ENCODE measurements at places on chromosomes 1 and 21.

DNA sequence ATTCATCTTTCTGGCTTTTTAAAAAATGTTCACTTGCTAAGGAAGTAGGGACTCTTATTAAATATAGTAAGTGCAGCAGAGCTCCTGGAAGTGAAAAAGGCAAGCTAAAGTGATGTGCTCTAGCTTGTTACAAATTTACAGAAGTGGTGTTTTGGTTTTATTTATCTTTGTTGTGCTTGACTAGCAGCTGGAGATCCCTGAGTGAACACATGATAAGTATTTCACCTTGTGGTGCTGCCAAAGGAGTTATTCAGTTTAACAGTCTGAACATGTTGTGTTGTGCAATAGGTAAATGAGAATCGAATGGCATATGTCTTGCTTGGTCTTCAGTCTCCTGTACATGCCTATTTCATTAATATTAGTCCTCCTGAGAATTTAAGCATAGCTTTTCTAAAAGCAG is 315.7 kb downstream of the TPR start:
- no peak for DNase-seq

- DNase-seq = no peak
These were observed 86.7 kb downstream of the PEX14 start for GRCh38 chr1:10561497-10561896.

GRCh38 chr1:172278478-172278877 is 142.0 kb upstream of the C1orf105 start:
- no peak for DNase-seq

- no peak for DNase-seq
These were observed 20.3 kb downstream of the EPB41 start for GRCh38 chr1:28934676-28935075.

- no peak for DNase-seq
These were observed 480.4 kb downstream of the SIPA1L2 start for GRCh38 chr1:232149287-232150201.

GRCh38 chr1:1430114-1430982 is 5.1 kb upstream of the VWA1 start:
- DNase-seq = peak; percentile 72

DNA sequence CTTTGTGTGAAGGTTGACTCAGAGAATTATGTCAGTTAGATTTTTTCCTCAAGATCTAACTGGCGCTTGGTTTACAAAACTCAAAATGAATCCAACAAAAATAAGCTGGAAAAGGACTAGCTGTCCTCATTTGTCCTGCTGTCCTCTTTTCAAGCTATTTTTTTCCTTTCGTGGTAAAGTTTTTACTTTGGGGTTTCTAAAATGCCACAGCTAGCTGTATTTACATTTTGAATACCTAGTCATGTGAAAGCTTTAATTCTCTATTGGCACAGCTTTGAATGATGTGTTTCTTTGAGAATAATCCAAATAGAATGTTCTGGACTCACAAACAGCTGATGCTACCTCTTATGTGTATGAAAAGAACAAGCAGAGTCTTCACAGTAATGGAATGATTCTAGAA is 673.6 kb upstream of the NR5A2 start:
- no peak for DNase-seq

DNA sequence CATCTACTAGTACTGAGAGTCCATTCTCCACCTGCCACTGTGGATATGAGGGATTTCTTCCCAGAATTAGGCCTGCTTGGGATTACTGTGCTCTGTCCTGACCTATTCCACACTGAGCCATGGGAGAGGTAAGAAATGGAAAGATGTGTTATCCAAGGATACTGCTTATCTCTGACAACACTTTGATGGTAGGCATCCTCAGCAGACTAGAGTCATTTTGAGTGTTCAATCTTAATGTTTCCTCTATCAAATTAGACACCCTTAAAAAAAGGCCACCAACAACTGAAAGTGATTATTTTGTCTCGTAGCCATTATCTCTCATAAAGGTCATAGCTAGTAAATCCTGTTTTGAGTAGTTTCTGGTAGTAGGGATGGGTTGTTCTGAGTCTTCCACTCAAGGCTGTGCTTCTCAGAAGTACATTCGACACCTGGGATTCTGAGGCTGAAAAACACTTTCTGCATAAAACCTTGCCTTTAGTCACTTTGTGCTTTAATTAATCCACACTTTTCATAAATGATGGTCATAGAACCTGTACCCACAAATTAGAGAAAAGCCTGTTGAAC is 8.8 kb downstream of the ATPAF1 start:
- no peak for DNase-seq

- no peak for DNase-seq
These were observed 15.3 kb upstream of the AHCYL1 start for GRCh38 chr1:109969146-109969829.

DNA sequence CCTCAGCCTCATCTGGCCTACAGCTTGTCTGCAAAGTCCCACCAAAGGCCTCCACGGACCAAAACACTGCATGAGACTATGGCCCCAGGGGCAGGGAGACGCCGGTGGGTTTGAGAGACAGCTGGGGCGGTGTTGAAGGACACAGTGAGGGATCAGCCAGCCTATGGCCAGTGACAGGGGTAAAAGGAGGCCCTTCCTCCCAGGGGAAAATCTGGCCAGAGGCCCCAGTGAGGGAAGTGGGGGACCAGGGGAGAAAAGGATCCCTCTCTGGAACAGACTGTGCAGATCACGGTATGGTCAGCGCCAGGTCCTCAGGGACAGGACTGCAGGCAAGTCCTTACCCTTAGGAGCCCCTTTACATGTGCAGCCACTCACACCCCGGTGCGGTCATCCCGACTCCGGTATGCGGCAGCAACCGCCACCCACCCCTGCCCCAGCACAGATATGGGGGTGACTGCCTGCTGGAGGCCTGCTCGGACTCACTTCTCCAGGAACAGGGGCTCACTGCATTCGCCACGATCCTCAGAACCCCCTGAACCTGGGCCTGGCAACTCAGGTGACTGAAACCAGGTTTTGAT is 1.3 kb downstream of the CERS2 start:
- DNase-seq = no peak

DNA sequence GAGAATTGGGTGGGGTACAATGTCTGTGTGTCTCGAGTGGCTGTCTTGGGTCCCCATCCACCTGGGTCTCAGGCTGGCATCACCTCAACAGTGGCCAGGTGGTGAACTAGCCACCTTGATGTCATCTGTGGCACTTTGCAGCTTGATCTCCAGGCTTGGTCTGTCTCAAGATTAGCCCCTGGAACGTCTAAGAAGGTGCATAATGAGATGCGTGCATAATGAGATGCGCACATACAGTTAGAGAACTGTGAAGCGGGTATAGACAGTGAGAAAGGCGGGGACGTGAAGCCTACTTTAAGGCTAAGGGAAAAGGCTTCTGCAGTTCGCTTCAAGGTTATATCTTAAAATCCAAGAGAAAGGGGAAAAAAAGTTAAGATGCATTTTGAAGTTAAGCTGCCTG is 98.7 kb downstream of the WDR4 start:
- DNase-seq = no peak

DNA sequence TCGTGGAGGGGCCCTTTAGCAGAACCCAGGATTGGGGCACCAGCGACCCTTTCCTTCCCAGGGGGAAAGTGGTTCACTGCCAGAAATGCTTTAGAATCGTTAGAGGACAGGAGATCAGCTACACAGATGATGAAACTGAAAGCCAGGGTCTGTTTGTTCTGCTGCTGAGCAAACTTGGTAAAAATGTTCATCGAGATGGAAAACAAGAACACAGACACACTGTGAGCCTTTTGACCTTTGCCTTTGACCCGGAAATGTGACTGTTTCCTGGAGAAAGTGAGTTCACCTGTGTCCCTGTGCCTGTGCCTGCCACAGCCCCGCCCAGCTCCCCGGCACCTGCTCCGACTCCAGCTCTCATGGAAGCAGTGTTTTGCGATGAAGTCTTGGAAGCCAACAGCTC is 234.3 kb downstream of the CAMTA1 start:
- DNase-seq = no peak

DNA sequence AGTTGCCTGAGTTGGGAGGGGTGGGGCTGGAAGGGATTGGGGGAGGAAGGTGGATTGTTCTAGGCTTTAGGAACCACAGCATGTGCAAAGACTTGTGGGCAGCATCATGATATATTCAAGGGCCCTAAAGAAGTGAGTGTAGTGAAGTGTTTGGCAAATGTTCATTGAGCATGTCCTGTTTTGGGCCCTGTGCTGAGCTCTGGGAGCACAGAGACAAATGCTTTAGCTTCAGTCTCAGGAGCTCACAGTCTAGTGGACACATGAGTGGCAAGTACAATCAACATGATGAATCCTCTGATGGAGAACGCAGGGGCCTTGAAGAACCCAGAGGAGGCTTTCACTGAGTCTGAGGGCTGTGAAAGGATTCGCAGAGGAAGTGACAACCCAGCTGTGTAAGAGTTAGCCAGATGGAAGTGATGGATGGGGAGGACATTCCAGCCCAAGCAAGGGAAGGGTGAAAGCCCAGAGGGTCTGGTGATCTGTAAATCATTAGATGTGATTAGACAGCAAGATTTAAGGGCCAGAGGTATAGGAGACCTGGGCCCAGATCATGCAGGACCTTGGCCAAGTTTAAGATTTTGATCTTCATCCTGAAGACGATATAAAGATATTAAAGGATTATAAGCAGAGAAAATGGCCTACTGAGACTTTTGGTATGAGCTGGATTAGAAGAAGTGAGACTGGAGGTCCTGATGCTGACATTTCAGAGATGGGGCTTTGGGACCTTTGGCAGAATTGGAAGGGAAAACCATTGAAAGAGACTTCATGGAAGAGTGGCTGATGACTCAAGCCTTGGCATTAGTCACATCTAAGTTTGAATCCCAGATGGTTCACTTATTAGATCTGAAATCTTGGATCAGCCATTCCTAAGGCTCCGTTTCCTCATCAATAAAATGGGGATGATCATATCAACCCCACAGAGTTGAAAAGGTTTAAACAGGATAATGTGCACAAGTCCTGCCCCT is 4.6 kb downstream of the IPO13 start:
- DNase-seq = no peak

DNA sequence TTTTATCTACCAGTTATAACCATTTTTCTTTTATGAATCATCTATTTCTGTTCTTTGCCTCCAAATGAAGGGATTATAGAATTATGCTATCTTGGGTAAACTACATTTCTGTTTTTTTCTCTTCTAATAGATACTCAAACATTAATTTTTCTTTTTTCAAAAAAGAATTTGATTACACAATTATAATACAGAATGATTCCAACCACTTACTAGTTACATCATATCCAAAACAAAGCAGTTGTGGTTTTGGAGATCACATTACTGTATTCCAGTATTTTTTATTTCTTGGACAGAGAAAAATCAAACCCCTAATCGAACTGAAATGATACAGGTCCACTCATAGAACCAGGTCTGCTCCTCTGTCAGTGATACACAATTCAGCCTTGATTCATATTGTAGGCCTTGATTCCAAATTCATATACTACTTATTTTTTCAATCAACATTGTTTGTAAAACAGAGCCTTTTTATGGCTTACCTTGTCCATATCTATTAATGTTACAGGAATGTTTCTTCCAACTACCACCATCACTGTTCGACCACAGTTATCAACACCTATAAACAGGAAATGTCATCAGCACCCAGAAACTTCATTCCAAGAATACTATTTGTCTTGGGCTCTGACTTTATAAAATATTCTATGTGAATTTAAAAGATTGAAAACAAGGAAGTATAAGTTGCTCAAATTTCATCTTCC is 43.2 kb downstream of the GDAP2 start:
- DNase-seq = no peak

- no peak for DNase-seq
These were observed 88.0 kb upstream of the ADAR start for GRCh38 chr1:154695985-154696384.

All from type B pancreatic cell (in vitro differentiated cells).